ENCODE measurements at places on chromosomes 5 and 9.

GRCh38 chr9:36746415-36746814 lies 173.7 kb downstream of the MELK start:
- DNase-seq, result no peak

DNA sequence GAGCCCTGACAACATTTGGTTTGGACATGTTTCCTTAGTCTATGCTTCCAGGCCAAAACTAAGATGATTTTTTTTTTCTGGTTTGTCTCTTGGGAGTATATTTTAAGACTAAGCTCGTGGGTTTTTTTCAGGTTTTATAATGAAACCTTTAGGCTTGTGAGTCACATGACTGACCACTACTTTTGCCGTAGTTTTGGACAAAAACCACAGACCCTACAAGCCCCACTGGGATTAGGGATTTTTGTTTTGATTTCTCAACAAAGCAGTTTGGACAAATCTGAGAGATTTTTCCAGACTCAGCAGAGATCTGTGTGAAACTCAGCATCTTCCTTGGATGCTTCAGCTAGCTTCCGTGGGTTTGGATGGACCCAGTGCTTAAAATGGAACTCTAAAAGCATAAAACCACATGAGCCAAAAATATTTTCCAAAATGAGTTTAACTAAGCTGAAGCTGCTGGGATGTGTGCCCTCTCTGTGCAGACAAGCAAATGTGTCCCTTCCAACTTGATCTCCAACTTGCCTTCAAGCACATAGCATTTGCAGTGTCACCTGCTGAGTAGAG lies 70.3 kb upstream of the SMIM15 start:
- no peak for DNase-seq

- DNase-seq, result no peak
Measured at GRCh38 chr5:74288448-74289108, 351.9 kb downstream of the ENC1 start.

- peak; percentile 36 for DNase-seq
Measured at GRCh38 chr9:93136011-93136440, 2.0 kb upstream of the NINJ1 start.

DNA sequence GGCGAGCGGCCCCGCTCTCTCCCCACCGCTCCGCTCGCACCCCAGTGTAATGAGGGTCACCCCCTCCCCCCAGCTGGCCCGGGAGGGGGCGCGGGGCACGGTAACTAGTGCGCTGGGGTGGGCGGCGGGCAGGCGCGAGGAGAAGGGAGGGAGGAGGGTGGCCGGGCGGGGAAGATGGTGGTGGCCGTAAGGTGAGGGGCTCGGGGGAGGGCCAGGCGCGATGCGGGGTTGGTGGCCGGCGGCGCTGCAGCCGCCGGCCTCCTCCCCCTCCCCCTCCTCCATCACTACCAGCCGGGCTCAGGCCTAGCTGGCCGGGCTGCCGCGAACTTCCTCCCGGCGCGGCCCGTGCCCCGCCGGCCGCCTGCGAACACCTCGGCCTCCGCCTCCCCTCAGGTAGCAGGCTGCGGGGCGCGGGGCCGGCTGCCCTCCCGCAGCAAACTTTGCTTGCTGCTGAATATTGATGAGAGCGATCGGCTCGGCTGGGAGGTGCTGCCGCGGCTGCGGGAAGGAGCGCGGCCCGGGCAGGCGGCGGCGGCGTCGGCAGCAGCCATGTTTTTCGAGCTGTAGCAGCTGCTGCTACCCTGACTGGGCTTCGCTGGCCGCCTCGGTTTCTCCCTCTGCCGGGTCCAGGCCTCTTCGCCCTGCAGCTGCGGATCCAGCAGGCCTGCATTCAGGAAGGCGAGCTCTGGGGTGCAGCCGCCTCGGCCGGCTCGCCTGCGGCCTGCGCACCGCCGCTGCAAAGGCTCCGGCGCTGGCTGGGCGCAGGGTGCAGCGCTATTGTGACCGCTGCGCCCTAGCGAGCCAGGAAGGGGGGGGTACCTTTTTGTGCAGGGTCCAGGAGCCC lies 502 bp downstream of the NSD1 start:
- peak; percentile 50 for DNase-seq

GRCh38 chr9:389159-389558 lies 174.5 kb downstream of the DOCK8 start:
- DNase-seq, result no peak

DNA sequence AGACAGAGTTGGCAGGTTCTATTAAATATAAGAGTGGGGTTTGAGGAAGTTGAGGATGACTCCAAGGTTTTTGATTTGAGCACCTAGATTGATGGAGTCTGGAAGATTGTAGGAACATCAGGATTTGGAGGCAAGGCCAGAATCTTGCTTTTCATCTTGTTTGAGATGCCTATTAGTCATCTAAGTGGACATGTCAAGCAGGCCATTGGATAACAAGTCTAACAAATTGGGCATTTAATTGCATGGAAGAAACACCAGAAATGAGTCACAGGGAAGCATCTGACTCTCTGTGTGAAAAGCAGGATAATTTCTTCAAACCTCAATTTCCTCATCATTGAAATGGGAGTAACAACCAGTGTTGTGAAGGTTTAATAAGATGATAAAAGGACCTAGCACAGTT lies 53.3 kb upstream of the ARL15 start:
- DNase-seq, result no peak

GRCh38 chr5:95664204-95664786 lies 17.7 kb downstream of the RFESD start:
- DNase-seq, result peak; percentile 42

GRCh38 chr9:4850603-4851310 lies 58.0 kb downstream of the RCL1 start:
- no peak for DNase-seq

- no peak for DNase-seq
Measured at GRCh38 chr5:54655761-54656160, 138.2 kb downstream of the SNX18 start.

DNA sequence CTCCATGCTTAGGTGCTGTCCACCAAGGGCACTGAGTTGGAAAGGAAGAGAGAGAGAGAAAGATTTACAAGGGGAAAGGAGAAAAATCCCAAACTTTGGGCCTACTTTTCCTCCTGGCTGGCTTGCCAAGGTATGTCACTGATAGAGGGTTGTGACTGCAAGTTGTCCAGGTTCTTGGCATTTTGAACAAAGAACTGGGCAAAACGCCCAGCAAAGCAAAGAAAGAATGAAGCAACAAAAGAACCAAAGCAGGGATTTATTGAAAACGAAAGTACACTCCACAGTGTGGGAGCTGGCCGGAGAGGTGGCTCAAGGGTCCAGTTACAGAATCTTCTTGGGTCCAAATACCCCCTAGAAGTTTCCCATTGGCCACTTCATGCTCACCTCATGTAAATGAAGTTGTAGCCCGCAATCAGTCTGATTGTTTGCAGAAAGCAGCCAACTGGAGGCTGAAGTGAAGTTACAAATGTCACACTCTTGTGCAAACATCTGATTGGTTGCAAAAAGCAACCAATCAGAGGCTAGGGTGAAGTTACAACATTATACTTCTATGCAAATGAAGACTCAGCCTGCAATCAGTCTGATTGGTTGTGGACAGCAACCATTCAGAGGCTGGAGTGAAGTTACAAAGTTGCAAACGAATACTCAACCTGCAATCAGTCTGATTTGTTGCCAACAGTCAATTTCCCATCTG lies 263.5 kb downstream of the YTHDC2 start:
- DNase-seq, result no peak

DNA sequence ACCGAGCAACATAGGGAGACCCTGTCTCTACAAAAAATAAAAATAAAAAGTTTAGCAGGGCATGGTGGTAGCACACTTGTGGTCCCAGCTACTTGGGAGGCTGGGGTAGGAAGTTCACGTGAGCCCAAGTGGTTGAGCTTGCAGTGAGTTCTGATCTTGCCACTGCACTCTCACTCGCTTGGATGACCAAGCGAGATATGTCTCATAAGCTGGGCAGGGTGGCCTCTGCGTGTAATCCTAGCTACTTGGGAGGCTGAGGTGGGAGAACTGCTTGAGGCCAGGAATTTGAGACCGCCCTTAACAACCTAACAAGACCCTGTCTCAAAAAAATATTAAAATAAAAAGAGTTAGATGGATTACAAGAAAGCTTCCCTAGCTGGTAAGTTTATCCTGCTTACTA lies 32.5 kb downstream of the RASA1 start:
- DNase-seq, result no peak

GRCh38 chr9:22214021-22214420 lies 204.9 kb upstream of the CDKN2B start:
- DNase-seq, result no peak

- DNase-seq, result no peak
Measured at GRCh38 chr5:116451066-116451465, 123.6 kb downstream of the SEMA6A start.

DNA sequence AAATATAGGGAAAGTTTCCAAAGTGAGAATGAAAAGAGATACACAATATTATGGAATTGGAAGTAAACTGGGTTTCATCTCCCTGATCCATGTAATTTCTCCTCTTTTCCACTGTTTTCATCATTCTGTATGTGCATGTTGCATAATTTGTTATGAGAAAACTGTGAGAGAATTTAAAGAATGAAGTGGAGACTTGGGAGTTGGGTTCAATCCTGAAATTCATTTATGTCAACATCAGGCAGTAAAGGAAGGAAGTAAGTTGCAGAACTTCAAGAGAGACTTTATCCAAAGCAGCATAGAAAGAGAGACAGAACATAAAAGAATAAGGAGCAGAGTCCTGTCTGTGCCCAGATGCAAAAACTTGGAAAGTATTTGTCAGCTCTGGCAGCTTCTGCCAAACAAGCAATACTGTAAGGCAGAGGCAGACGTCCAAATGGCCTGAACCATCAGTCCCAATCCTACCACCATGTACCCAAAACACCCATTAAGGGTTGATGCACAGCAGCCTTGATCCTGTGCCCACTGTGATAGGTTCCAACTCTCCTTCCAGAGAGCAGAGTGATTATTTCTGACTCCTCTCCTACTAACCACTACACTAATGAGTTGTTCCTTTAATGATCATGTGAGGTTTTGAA lies 425.3 kb upstream of the CDH6 start:
- DNase-seq, result no peak

- no peak for DNase-seq
Measured at GRCh38 chr9:137462986-137463930, 4.1 kb upstream of the NSMF start.

GRCh38 chr5:38500573-38501260 lies 55.7 kb downstream of the LIFR start:
- no peak for DNase-seq

- no peak for DNase-seq
Measured at GRCh38 chr9:122944960-122945888, 4.4 kb downstream of the RABGAP1 start.

GRCh38 chr5:124858612-124859011 lies 112.2 kb upstream of the ZNF608 start:
- DNase-seq, result no peak

DNA sequence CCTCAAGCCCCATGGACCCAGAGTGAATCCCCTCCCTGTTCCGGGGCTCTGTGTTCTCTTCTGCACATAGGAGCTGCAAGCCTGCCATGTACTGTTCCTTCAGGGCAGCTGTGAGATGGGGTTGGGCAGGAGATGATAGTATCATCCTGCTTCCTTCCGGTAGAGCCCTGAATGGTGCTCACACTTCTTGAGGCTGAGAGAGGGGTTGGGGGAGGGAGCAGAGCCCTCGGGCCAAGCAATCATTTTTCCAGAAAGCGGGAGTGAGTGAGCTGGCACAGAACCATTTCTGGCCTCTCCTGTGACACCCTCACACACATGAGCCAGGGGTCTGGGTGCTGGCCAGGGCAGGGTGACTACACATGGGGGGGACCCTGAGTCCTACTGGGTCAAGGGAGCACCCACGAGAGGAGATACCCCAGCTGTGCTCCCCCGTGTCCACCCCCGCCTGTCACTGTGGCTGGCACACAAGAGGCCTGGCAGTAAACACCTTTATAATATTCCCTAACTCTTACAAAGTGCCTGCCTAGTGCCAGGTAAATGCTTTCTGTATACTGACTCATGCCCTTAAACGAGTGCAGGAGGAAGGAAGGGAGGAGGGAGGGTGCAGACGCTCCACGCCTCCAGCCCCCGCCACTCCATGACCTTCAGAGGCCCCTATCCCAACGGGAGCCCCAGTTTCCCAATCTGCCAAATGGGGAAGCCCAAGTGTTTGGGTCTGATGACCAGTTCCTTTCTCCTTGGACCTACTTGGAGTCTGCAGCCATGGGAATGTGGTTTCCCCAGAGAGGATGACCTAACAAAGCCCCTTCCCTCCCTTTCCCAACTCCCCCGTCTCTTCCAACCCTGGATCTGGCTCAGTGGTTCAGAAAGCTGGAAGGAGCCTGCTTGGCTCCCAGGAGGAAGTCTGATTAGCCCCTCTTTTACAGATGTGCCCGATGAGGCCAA lies 15.5 kb downstream of the AKNA start:
- DNase-seq, result peak; percentile 26

DNA sequence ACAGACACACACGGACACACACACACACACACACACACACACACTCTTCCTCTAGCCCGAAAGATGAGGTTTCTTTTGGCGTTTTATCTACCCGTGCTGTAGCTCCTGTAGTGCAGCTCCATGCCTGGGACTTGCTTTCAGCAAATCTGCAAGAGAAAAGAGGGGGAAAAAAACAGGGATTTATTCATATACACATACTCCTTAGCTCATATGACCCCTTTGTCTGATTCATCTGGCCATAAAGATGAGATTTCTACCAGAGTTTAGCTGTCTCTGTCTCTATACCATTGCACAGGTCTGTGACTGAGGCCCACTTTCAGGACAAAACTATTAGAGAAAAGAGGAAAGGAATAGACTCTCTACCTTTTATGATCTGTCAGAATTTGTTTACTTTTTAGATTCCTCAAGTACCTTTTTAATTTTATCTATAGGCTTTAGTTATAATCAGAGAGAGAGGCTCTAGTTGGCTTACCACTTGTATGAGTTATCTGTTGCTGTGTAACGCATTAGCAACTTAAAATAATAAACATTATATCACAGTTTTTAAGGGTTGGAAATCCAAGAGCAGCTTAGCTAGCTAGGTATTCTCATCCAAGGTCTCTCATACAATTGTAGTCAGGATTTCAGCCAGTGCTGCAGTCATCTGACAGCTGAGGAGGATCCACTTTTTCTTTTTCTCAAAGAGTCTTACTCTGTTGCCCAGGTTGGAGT lies 14.7 kb downstream of the SNX2 start:
- no peak for DNase-seq

DNA sequence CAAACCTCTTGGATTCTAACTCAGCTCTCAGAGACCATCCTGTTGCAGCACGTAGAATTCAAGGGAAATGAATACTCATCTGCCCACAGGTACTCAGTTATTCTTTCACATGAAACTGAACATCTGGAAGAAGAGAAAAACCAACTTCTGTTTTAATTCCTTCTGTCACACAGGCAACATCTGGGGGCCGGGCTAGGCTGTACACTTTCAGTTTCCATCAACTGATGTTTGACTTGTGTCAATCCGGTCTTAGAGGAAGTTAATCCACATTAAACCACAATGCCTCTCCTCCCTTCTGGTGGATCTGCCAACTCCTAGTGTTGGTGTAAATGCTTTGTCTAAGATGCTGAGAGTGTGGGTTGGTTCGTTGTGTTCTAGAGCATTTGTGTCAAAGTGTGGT lies 17.6 kb downstream of the DMRT3 start:
- DNase-seq, result no peak

- no peak for DNase-seq
Measured at GRCh38 chr5:42306287-42306686, 117.0 kb upstream of the GHR start.

- no peak for DNase-seq
Measured at GRCh38 chr9:22446589-22446949, at the start of gene DMRTA1. Gene DMRTA1 (plus strand): TSS chr9:22446824. CDS start chr9:22447066, 242 bp downstream.
